Left kidney (tissue), 8 donors: ENCODE measurements at places on chromosomes 1 and 21.

DNA sequence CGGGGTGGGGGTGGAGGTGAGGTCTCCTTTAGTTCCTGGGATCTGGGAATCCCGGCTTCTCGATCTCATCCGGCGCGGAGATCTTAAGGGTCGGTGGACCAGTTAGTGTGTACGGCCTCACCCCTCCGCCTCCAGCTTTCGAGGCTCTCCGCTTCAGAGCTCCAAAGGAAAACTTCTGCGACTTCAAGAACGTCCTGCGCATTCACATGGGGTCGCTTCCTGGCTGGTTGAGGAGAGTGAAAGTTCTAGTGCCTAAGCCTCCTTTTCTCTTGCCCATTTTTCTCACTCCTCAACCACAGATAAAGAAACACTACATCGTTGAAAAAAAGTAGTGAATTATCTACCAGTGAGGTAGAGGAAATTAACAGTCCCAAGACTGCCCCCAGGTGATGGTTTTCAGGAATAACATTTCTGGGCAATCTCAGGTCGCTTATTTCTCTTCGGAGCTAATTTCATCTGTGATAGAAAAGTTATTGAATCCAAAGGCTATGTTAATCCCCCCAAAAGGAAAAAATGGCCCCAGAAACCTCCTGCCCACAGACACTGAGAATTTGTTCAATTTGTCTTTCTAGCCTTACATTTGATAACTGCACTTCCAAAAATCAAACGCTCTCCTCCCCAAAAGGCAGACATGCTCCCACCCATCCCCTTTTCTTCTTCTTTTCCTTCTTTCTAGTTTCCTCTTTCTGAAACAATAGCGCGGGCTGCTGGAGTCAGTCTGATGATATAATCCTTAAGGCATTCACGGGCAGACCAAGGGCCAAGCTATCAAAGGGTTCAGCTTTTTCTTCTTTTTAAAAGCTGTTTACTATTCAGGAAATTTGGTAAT lies 20.6 kb upstream of the TBX15 start:
- no peak for DNase-seq

GRCh38 chr1:29677028-29678024 lies 441.0 kb downstream of the PTPRU start:
- no peak for DNase-seq

DNA sequence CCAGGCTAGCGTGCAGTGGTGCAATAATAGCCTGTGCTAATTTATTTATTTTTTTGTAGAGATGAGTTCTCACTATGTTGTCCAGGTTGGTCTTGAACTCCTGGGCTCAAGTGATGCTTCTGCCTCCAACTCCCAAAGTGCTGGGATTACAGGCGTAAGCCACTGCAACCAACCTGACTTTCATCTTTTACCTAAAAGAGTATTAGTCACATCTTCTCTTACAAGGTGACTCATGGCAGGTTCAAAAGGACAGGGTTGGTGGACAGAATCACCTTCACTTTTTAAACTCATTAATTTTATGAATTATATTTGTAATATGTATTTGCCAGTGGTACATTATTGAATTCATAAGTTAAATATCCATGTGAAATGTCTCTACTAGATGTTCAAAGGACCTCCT lies 18.1 kb downstream of the JAM2 start:
- DNase-seq: no peak

DNA sequence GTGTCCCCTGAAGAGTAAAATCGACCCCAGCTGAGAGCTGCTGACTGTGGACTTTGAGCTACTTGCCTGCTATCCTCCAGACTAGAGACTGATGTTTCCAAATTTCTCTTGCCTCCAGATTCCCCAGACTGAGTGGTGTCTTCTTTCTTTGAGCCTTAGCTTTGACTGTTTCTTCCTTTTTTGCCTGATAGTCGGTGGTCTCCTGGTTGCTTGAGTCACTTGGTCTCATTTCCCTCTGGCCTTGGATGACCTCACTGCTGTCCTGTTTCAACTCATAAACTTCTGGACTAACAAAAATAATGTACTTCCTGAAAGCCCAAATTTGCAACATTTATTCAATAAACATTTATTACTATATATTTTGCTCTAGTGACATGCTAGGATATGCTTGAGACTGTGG lies 52.9 kb upstream of the DIPK1A start:
- no peak for DNase-seq

GRCh38 chr1:64033667-64034220 lies 169.7 kb upstream of the UBE2U start:
- DNase-seq: no peak

- no peak for DNase-seq
Measured at GRCh38 chr1:19325368-19325957, 13.3 kb downstream of the SLC66A1 start.

- DNase-seq: no peak
Measured at GRCh38 chr1:243470502-243470901, 214.7 kb downstream of the SDCCAG8 start.
